ENCODE measurements at places on chromosomes 7 and 10.

GRCh38 chr10:23496727-23497126 lies 57.9 kb downstream of the OTUD1 start:
- DNase-seq, result no peak

- no peak for DNase-seq
These were observed 51.0 kb upstream of the MSMB start for GRCh38 chr10:46096909-46097575.

DNA sequence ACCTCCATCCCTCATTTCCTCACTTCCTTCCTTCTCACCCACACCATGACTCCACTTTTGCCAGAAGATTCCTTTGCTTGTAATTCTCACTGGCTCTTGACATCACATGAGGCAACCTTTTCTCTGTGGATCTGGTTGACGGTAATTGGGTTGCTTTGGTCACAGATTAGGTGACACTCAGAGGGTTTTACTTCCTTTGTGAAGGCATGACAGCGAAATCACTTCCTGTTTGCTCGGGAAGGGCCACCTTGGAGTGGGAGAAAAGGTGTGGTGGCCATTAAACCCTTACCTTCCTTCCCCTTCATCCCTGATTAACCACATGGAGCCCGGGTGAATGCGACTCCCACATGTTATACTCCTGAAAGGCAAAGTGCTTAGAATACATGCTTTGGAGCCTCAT lies 30.2 kb downstream of the CUZD1 start:
- no peak for DNase-seq

GRCh38 chr7:107951172-107951787 lies 51.7 kb downstream of the LAMB1 start:
- DNase-seq, result no peak

GRCh38 chr10:127011174-127011573 lies 105.9 kb downstream of the DOCK1 start:
- no peak for DNase-seq

GRCh38 chr10:1660815-1661214 lies 76.5 kb downstream of the ADARB2 start:
- no peak for DNase-seq

DNA sequence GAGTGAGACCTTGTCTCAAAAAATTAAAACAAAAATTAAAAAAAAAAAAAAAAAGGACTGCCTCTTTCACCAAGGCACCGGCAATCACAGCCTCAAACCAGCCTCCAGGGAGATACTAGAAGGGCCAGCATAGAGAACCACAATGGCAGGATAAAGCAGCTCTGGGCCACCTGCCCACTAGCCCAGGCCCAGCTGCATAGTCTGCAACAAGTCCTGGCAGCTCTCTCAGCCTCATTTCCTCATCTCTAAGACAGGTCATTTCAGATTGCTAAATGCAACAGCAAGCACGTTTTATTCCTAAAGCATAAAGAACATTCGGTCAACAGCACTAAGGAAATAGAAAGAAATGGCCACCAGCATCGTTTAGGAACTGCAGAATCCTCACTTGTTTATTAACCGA lies 28.8 kb downstream of the XPNPEP1 start:
- no peak for DNase-seq

DNA sequence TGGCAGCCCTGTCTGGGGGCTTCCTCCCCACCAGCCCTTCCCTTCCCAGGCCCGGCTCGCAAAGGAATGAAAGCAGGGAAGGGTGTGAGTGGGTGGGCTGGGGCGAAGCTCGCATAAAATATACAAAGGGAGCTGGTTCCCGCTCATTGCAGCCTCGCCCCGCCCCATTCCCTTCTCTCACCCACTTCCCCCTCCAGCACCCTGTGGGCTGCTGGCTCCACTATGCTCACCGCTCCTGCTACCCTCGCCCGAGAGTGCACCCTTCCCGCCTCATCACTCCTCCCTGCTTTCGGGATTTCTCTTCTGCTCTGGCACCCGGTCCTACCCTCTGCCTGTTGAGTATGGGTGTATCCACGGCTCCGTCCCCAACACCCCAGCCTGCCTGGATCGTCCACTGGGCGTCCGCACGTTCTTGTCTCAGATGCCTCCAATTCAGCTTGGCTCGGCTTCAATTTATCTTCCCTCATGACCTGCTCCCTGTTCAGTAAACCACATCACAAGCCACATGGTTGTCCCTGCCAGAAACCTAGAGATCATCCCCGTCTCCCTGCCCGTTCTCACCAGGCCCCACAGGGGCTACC lies 14.4 kb upstream of the TTYH3 start:
- DNase-seq, result no peak

DNA sequence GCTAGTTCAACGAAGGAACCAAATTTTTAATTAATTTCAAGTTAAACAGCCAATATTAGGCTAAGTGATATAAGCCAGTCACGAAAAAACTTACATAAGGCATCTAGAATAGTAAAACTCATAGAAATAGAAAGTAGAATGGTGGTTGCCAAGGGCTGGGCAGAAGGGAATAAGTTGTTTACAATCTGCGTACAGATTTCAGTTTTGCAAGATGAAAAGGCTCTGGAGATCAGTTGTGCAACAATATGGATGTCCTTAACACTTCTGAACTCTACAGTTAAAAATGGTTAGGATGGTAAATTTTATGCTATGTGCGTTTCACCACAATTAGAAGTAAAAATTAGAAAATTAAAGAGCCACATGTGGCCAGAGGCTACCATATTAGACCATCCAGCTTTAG lies 13.3 kb downstream of the SCRN1 start:
- no peak for DNase-seq

- DNase-seq, result peak; percentile 44
These were observed 161.2 kb downstream of the CELF2 start for GRCh38 chr10:11178606-11179515.

DNA sequence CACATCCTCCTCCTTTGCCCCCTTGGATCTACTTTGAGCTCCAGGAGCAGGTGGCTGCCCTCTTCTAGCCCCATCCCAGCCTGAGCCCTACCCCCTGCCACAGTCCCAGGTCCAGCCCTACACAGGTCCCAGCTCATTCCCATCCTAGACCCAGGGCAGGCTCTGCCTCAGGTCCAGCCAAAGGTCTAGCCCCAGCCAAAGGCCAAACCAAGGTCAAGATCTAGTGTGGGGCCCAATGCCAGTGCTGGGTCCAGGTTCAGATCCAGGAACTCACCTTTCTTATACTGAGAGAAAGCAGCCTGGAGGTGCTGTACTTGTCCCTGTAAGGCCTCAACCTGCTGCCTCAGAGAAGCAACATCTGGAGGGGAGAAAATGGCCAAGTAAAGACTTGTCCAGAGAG lies 8.5 kb downstream of the SFTPD start:
- DNase-seq, result no peak

- no peak for DNase-seq
These were observed 16.0 kb downstream of the NUDT5 start for GRCh38 chr10:12179606-12180170.

DNA sequence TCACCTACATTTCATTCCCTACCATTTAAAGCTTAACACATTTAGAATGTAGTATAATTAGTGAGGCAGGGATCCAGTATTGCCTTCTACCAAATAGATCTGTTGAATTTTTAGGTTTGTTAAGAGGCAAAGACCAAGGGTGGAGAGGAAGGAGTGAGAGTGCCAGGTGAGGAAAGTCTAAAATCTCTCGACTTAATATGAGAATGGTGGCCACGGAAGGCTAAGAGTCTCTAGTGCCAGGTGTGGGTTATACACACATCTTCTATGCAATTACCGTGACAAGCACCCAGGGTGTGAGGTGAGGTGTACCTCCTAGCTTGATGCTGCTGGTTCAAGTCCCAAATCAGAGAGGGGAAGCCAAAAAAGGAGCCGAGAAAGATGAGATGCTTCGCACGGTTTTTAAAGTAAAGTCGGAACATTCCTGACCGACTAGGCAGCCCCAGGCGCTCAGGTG lies 439 bp downstream of the IQUB start:
- no peak for DNase-seq

- DNase-seq, result no peak
These were observed 264.7 kb downstream of the ELFN1 start for GRCh38 chr7:1934756-1935155.

DNA sequence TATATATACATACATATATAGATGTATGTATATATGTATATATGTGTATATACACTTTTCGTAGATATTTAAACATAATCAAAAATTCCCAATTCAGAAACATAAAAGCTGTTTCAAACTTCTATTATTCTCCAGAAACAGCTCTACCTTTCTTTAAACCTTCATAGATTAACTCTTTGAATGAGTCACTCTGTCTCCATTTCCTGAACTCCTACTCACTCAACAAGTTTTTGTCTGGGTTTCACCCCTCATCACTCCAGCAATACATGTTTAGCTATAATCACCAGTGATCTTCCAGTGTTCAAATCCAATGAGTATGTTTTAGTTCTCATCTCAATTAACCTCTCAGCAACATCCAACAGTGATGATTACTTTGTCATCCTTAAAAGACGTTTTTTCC lies 9.6 kb downstream of the DGKB start:
- DNase-seq, result no peak

DNA sequence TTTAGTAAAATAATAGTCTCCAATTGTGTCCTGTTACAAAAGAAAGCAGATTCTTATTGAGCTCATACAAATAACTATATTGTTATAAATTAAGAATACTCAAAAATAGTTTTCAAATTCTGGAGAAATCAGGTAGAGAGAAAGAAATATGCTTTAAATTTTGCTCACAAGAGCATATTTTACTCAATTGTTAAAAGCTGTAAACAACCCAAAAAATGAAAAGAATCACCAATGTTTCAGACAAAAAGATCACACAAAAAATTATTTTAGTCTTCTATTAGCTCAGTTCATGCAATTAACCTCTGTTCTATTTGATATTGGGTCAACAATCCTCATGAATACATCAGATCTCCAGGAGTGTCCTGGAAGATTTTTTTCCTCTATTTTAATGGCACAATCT lies 18.6 kb upstream of the TRPV6 start:
- no peak for DNase-seq

DNA sequence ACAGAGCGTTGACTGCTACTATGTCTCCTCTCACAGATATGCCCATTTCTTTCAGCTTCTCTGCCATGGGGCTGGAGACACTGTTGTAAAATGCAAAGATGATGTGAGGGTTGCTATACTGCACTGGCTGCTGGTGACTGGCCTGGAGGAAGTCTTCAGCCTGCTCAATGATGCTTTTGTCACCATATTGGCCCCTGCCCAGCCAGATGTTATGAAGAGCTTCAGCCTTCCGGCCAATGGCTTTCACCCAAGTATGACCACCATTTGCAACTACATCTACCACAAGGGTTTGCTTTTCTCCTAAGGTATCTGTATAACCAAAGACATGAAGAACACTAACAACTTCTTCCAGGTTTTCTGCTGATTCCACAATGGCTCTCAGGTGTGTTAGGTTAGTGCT lies 1.6 kb downstream of the C7orf25 start:
- no peak for DNase-seq

DNA sequence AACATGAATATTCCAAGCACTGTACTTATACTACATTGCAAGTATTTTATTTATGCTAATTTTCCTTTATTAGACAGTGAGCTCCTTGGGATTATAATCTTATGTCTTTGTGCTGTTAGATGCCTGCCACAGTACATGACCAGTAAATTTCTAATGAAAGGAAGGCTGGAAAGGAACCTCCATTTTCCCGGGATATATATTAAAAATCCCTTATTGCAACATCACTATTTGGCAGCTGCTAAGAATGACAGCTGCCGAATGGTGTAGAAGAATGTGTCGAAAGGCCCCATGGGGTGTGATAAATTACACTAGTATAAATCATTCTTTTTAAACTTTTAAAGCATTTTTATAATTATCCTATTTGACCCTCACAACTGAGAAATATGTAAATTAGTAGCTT lies 59.1 kb downstream of the TFAM start:
- no peak for DNase-seq

DNA sequence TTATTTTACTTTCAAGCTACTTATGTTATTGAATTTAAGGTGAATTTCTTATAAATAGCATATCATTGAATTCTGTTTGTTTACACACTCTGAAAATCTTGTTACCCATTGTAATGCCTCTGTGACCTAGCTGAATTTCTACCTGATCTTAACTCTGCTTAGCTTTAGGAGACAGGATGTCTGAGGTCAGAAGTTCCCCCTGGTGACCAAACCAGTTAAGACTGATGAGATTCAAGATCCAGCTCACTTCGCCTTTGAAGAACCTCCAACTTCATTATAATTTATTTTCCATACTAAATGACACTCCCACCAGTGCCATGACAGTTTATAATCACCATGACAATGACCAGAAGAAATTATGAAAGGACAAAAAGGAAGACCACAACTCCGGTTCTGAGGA lies 213.4 kb upstream of the CDC14C start:
- no peak for DNase-seq

DNA sequence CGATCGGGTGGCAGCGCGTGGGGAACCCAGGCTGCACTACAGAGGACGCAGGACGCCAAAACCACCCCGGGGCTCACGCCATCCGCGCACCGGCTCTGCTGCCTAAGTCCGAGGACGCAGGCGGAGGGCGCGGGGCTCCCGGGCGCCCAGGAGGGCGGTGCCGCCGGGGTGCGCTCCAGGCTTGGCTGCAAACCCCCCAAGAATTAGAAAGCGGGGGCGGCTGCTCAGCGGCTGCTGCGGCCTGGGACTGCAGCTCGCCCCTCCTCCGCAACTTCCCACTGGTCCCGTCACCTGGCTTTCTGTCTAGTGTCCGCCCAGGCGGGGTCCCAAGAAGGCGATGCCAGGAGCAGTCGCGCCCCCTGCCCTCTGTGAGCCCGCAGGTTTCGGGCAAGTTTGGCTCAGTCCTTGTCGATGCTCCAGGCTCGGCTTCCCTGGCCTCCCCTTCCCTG lies 1.7 kb upstream of the POU6F2 start:
- DNase-seq, result no peak

Data from stimulated activated CD4-positive, alpha-beta T cell treated with anti-CD3 and anti-CD28 coated beads, TNF-alpha, amount 100 ng/mL, for 1 hour (primary cell).